ENCODE measurements at places on chromosomes 3 and 15. TPM values are rescaled to one million over a fixed set of nuclear protein-coding genes. Genes with fewer than 3 reads are reported as not detected.

- DNase-seq, result no peak
Measured at GRCh38 chr3:99322551-99322950, 315.8 kb upstream of the COL8A1 start.

DNA sequence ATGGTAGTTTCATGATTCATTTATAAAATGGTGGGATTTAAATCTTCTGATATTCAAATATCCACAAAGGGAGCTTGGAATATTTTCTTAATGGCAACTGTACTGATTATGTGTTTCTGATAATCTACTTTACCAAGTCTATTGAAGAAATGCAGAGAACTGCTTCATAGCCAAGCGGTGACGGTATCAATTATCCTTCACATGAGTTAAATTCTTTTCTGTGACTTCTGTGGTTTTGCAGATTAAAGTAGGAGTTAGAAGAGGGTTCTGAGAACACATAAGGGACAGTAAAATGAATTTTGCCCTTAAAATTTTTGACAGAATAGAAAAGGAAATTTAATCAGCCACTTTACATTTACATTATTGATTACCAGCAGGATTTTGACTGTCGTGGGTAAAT lies 563.2 kb downstream of the GBE1 start:
- DNase-seq, result no peak

DNA sequence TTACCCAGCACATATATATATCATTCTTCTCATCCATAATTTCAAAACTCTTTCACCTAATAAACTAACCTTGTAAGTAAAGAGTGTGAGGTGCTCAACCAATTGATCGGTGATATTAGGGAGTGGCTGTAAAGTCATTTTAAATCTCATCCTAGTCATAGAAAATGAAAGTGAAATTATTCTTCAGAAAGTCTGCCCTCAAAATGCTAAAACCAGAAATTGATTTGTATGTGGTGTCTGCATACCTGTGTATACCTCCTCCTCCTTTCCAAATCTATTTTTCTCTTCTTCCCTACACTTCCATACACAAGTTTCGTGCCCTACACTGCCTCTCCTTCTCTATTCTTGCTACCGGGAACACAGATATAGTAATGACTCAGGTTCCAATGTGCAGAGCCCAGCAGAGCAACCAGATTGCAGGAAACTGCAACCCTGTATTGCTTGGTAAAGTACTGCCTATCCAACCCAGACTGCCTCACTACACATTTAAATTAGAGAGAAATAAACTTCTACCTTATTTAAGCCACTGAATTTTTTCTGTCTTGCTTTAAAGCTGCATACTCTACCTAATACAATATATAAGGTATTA lies 7.4 kb upstream of the TBC1D5 start:
- DNase-seq, result no peak

DNA sequence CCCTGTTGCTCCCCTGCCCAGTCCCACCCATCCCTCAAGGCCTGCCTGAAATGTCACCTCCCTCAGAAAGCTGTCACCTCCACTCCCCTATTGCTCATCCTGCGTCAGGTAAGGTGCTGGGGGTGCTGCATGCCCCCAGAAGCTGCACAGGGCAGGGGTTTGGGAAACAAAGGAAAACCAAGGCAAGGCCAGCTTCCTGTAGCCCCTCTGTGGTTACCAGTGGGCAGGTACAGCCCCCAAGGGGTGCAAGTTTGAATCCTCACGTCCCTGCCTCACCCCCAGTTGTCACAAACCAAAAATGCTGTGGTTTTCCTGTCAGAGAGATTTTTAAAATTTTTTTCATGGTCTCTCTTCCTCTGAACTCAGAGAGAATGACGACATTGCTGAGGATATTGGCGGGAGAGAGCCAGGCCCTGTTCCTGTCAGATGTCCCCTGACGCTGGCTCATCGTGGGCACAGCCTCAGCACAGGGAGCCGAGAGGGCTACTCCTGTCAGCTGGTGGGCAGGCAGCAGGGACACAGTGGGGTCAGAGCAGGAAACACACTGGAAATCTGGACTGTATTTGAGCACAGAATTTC lies 27.0 kb downstream of the PSTPIP1 start:
- no peak for DNase-seq

C3orf85 gene
- 14.6 TPM for polyA plus RNA-seq

BNC1 gene
- polyA plus RNA-seq, result 0.22 TPM
